ENCODE measurements at places on chromosomes 11 and 22.
A peak's percentile ranks its signal among the peaks of the same experiment; 100 is the strongest.

DNA sequence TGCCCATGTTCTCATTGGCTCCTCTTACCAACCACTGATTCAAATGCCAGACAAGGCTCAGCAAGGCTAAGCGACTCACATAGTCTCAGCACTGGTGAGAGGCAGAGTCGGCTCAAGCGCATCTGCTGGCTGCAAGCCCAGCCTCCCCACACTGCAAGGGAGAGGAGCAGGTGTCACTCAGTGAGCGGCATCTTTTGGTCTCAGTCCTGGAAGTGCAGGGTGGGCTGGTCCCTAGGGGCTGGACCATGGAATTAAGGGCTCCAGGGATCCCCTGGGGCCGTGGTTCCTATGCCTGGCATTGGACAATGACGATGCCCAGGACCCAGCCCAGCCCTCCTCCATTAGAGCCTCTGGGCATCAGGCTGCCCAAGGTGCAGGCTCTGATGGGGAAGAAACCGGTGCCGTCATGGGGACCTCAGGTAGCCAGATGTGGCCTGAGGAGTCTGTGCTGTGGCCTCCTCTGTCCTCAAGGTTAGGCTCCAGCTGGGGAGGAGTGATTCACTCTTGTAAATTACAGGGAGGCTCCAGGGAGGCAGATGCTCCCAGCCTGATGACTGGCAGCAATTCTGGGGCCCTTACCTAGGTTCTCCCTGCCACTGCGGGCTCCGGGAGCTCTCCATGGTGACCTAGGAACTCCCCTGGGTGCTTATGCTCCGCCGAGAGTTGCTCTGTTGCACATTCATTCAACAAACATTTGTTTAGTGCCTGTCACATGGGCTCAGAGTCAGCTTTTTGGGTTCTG is 28.0 kb downstream of the FADS2 start:
- H3K4me3 ChIP-seq = no peak overlapping the region
- H3K27ac ChIP-seq = no peak overlapping the region
- peaks cover 69% of the 10 kb centered on the region for H3K36me3 ChIP-seq
- no peaks in the 10 kb centered on the region for H3K4me1 ChIP-seq
- DNase-seq = no peak

DNA sequence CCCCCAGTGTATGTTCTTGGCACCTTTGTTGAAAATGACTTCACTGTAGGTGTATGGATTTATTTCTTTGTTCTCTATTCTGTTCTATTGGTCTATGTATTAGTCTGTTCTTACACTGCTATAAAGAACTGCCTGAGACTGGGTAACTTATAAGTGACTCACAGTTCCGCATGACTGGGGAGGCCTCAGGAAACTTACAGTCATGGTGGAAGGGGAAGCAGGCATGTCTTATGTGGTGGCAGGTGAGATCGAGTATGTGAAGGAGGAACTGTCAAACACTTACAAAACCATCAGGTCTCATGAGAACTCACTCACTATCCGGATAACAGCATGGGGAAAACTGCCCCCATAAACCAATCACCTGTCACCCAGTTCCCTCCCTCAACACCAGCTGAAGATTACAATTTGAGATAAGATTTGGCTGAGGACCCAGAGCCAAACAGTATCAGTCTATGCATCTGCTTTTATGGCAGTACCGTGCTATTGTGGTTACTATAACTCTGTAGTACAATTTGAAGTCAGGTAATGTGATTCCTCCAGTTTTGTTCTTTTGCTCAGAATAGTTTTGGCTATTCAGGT is 836.2 kb downstream of the DLG2 start:
- H3K36me3 ChIP-seq = no peaks in the 10 kb centered on the region
- no peak overlapping the region for H3K4me3 ChIP-seq
- no peak for DNase-seq
- no peak overlapping the region for H3K27ac ChIP-seq
- H3K27me3 ChIP-seq = no peaks in the 10 kb centered on the region

DNA sequence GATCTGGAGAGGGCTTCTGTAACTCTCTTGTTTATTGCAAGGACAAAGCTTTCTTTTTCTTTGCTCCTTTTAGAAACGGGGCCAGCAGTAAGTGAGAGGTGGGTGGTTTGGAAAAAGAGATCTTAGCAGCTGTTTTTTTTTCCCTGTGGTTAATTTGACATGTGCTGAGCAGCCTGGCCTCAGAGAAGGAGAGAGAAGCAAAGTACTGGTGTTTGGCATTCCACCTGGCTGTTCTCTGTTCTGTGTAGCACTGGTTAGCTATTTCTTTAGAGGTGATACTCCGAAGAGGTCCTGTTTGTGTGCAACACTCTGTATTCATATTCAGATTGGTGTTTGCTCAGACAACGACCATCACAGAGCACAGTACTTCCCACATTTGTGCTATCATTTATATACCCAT is 80.8 kb upstream of the SORL1-AS1 start:
- H3K27me3 ChIP-seq = no peaks in the 10 kb centered on the region
- H3K36me3 ChIP-seq = peaks cover 19% of the 10 kb centered on the region
- H3K27ac ChIP-seq = no peak overlapping the region
- DNase-seq = no peak

GRCh38 chr11:29293825-29294224 is 723.0 kb downstream of the KCNA4 start:
- H3K4me1 ChIP-seq = no peaks in the 10 kb centered on the region
- no peaks in the 10 kb centered on the region for H3K36me3 ChIP-seq
- DNase-seq = no peak
- H3K27ac ChIP-seq = no peak overlapping the region
- no peaks in the 10 kb centered on the region for H3K27me3 ChIP-seq

DNA sequence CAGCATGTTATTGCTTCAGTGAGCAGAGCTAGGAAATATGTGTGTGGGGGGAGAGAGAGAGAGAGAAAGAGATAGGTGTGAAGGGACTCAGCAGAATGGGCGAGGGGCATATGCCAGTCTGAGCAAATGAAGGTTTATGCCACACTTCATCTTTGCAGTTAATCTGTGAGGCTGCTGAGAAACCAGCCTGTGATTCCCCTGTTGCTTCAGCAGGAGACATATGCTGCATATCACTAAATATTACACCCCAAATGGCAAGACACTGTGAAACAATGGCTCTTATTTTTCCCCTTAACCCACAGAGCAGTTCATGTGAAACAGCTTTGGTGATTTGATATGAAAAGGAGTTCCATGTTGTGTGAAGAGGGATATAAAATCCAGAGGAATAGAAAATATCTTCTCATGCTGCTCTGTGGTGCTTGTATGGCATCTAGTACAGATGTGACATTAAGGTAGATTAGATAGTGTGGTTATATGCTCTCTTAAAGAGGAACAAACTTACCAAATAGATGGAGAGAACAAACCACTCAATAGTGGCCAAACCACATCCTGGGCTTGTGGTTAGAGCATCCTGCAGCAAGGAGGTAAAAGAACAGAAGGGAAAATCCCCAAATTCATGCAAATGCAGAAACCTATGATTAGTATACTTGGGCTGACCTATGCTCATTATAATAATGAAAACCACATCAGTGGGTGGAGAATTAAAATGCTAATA is 864.2 kb downstream of the FAM181B start:
- no peak for DNase-seq
- H3K4me1 ChIP-seq = no peaks in the 10 kb centered on the region
- no peaks in the 10 kb centered on the region for H3K36me3 ChIP-seq
- H3K27ac ChIP-seq = no peak overlapping the region
- H3K4me3 ChIP-seq = no peak overlapping the region

- no peak overlapping the region for H3K27ac ChIP-seq
- H3K27me3 ChIP-seq = no peaks in the 10 kb centered on the region
- DNase-seq = no peak
- H3K4me1 ChIP-seq = no peaks in the 10 kb centered on the region
- no peak overlapping the region for H3K4me3 ChIP-seq
- peaks cover 6% of the 10 kb centered on the region for H3K36me3 ChIP-seq
These were observed 25.5 kb downstream of the TCP11L1 start for GRCh38 chr11:33064866-33065265.

DNA sequence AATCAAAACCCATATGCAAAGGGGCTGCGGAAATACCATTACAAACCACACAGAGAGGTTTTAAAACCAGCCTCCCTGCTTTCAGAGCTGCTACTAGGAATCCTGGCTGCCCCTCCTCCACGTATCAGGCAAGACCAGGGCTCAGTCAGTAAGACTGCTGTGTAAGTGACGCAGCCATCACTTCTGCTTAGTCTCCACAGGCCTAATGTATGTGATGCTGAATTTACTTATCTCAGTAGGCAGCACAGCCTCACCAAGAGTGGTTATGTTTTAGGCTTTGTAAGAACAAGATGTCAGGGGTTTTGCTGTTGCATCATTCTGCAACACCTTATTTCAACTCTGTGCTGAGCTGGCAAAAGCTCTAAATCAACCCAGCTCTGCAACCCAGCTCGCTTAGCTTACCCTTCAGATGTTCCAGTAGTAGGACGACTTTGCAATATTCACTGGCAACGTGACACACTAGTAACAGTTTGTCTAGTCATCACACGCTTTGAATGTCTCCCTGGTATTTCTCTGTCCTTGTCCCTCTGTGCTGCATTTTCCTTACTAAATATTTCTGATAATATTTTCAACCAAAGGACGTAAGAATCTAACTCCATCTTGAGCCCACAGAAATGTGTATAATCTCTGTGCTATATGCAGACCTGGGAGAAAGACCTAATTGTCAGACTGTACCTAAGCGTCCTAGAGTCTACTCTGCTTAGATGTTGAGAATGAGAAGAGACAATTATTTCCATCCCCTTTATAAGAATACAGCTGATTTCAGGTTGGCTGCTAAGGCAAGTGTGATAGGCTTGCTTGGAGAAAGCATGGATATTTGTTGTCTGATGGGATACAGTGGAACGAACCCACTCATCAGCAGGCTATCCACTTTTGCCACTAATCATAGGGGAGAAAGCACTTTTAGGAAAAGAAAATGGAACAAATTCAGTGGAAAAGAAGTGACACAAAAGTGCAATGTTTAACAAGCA is 72.2 kb downstream of the LARGE2 start:
- DNase-seq = no peak
- H3K4me3 ChIP-seq = no peak overlapping the region
- H3K36me3 ChIP-seq = no peaks in the 10 kb centered on the region
- H3K4me1 ChIP-seq = peaks cover 28% of the 10 kb centered on the region
- no peaks in the 10 kb centered on the region for H3K27me3 ChIP-seq
- H3K27ac ChIP-seq = peak overlapping the region; percentile 64

DNA sequence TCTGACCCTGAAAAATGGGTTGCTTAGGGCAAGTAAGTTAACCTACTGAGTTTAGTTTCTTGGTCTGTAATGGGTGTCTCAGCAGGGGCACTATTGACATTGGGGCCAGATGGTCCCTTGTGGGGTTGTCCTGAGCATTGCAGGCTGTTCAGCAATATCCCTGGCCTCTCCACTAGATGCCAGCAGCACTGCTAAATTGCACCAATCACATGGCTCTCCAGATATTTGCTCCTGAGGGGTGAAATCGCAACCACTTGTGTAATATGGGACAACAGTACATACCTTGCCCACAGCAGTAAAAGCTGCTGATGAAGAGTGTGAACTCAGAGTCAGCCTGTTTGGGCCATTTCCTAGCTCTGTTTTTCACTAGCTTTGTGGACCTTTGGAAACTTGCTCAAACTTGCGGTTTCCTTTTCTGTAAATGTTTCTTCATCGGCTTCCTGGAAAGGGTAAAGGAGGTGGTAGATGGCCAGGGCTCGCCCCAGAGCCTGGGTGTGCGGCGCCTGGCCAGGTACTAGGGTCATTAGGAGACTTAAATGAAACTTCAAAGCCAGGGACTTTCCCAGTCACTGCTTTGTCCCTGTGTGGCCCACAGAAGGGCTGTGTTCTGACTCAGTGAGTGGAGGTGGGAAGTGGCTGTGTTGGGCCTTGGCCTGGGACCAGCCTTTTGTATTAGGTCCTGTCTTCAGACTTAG is 13.0 kb downstream of the NCF4 start:
- no peaks in the 10 kb centered on the region for H3K4me1 ChIP-seq
- no peaks in the 10 kb centered on the region for H3K36me3 ChIP-seq
- DNase-seq = no peak
- H3K4me3 ChIP-seq = no peak overlapping the region
- H3K27me3 ChIP-seq = no peaks in the 10 kb centered on the region
- H3K27ac ChIP-seq = no peak overlapping the region

DNA sequence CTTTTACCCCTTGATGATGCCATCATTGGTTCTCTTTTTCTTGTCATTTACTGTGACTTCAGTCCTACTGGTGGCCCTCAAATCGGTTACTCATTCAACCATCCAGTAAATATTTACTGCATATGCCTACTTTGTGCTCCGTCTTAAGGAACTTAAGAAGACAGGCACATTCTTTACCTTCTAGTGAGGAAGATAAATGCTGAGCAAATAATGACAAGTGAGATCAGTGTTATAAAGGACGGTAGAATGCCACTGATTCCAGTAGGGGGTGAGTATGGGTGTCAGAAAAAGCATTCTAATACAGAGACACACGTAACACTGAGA is 1.6 kb downstream of the ANKRD42 start:
- peaks cover 21% of the 10 kb centered on the region for H3K36me3 ChIP-seq
- H3K4me3 ChIP-seq = no peak overlapping the region
- H3K4me1 ChIP-seq = no peaks in the 10 kb centered on the region

- H3K4me1 ChIP-seq = peaks cover 20% of the 10 kb centered on the region
- peak; percentile 80 for DNase-seq
- no peaks in the 10 kb centered on the region for H3K27me3 ChIP-seq
These were observed 20.8 kb downstream of the ADA2 start for GRCh38 chr22:17198170-17199002.

DNA sequence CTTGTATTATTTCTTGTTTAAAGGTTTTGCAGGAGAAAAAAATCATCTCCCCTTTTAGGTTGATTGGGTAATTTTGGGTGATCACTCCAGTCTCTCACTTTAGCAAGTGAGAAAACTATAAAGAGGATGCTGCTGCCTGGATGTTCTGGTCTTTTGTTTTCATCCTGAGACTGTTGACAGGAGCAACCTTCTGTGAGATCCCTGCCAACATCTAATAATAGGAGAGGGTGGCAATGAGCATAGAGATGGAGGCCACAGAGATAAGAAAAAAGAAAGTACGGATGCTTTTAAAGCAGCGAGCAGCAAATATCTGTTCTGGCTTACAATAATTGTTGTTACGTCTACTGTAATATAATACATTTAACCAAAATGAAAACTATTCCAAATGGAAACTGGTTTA is 293.6 kb upstream of the MTNR1B start:
- no peaks in the 10 kb centered on the region for H3K27me3 ChIP-seq
- no peak overlapping the region for H3K27ac ChIP-seq
- H3K36me3 ChIP-seq = no peaks in the 10 kb centered on the region
- DNase-seq = no peak
- no peak overlapping the region for H3K4me3 ChIP-seq
- H3K4me1 ChIP-seq = no peaks in the 10 kb centered on the region

DNA sequence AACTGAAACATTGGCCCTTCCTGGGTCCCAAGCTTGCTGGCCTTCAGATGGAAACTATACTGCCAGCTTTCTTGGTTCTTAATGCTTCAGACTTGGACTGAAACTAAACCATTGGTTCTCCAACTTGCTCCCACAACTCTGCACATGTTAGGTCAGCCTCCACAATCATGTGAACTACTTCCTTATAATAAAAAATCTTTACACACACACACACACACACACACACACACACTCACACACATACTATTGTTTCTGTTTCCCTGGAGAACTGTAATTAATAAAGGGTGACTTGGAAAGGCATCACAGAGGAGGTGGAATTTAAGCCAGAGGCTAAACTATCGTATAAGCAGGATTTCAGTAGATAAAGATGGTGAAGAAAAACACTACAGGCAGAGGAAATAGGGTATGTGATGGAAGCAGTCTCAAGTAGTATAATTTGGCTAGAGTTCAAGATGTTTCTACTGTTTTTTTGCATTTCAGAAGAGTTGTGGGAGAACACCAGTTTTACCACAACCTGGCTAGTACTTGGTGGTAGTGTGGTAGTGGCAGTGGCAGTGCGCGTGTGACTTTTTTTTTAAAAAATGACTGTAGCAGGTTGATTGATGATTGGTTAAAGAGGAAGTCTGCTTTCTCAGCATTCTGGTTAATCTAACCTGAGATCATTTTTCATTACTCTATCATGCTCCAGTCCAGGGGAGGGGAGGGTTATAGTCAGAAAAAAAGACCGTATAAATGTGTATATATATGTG is 70.1 kb downstream of the PDE3B start:
- no peaks in the 10 kb centered on the region for H3K4me1 ChIP-seq
- no peaks in the 10 kb centered on the region for H3K36me3 ChIP-seq
- no peak for DNase-seq
- H3K27me3 ChIP-seq = no peaks in the 10 kb centered on the region

Measured in H1 (cell line).